ENCODE measurements at places on chromosomes 16 and 17.

DNA sequence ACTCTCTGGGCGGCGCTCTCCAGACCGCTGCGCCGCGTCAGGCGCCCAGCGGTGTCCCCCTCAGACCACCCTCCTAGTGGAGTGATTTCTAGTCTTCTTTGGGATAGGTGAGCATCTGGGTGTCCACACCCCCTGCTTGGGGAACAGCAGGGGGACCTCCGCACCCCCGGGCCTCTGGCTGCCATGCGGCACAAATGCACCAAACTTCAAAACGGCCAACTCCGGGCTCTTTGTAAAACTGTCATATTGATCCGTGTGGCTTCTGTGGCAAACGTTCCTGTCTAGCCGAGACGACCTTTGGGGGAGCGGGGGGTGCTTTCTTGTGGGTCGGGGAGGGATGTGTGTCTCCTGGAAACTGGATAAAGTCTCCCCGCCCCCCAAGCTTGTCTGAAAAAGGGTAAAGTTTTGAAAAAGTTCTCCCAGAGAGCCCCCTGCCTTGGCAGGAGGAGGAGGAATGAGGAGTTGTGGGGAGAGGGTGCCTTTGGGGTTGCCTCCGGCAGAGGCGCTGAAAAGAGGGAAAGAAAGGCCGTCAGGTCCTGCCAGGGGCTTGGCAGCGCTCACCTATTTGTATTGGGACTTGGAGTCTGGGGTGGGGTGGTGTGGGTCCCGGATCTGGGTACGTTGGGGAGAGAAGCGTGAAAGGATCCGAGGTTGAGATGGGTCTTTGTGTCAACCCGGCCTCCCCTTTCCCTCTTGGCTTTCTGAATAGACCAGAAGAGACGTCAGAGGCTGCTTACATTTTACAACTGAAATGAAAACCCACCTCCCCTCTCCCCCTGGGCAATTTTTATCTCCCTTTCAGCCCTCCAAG lies 2.2 kb upstream of the CHD3 start:
- peak; percentile 70 for DNase-seq

DNA sequence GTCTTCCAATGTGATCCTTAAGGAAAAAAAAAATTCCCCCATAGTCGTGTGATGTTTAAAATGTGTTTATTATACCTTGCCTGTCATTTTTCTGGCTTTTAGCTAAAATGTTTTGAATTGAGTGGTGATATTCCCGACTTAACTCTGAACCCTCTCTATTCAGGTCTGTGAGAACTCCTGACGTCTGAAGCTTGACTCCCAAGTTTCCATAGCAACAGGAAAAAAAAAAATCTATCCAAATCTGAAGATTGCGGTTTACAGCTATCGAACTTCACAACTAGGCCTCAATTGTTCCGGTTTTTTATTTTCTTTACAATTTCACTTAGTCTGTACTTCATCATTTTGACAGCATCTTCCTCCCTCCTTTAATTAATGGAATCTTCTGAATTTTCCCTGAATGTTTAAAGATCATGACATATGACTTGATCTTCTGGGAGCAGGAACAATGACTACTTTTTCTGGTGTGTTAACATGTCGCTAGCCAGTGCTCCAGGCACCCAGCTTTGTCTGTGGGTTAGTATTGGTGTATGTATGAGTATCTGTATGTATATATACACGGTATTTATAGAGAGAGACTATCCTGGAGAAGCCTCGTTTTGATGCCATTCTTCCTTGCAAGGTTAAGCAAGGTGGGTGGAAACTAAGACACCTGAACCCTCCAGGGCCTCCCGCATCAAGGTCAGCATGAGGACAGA lies 12.8 kb upstream of the HSBP1 start:
- no peak for DNase-seq

DNA sequence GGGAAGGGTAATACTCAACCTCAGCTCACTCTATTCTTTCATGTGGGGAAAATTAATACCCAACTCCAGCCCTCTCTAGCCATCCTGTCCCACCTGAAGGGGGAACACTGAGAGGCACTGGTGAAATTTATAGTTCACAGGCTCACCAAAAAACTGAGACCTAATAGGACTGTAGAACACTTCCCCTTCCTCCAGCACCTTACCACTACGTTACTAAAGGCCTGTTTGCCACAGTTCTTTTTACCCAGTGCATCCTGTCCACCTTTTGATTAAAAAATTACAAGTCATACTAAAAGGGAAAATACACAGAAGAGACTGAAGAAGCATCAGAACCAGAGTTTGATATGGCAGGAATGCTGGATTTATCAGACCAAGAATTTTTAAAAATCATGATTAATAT lies 26.0 kb downstream of the DHRS7B start:
- no peak for DNase-seq

DNA sequence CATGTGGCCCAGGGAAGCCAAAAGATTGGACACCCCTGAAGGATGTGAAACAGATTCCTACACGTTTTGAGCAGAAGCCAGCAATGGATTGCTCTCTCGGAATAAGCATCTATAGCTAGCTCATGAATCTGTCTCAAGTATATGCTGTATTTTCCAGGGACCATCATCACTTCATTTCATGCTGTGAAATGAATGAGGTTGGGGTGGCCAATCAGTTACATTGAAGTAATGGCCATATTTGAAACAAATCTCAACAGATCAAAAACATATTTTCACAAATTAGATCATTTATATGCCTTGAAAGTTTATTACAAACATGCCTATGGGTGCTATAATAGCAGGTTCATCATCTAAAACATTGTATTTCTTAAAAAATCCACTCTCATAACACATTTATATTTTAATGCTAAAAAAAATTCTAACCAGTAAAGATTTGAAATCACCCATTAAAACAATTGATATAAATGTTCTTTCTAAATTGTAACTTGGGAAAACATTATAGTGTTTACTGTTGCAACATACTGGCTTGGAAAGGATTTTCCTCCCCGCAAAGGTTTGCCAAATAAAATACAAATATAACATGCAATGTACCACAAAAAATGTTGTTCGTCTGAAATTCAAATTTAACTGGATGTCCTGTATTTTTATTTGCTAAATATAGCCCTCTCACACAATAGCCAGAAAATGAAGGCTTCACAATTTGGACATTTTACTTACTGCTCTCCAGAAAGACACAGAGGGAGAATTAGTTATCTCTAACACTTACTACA lies 743.6 kb downstream of the KCNJ2 start:
- no peak for DNase-seq

GRCh38 chr17:7383742-7384488 lies 3.0 kb downstream of the TNK1 start:
- peak; percentile 61 for DNase-seq

GRCh38 chr17:36136439-36136838 lies 32.8 kb downstream of the CCL4 start:
- no peak for DNase-seq

DNA sequence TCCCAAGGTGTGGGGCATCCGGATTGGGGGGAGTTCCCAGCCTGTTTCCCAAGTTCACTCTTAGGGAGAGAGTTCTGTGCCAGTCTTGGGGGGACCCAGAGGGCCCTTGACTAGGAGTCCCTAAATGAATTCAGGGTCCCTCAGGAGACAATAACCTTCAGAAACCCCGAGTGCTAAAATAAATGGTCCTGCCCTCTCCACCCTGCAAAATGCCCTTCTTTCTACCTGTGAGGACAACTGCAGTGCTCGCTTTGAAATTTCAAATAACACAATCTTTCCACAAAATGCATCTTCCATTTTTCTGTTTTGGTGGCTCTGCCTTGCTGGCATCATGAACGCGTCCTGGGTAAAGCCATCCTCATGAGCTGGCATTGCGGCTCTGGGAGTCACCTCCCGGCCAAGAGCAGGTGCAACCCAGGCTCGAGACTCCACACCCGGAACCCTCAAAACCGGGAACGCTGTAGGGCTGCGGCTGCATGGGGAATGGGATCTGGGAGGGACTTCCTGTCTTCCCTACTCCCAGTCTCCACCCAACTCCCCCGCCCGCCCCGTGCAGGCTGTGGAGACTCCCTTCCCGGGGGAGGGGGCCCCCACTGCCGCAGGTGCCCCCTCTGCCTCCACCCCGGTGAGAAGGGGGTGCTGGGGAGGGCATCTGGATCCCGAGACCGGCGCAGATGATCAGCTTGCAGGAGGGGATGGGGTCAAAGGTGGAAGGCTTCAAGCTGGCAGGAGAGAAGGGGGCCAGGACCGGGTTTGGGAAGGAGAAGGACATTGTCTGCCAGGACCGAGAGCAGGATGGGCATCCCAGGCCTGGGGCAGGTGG lies at the start of gene ZNF205:
TSS of gene ZNF205 (plus strand) at position 529 of the 823 bp plus-strand sequence. CDS start 845 bp downstream, outside the sequence.
- DNase-seq, result peak; percentile 83

GRCh38 chr16:23222929-23223328 lies 40.4 kb downstream of the SCNN1G start:
- DNase-seq, result no peak

- DNase-seq, result no peak
These were observed 19.1 kb upstream of the CACNG1 start for GRCh38 chr17:67025216-67025792.

DNA sequence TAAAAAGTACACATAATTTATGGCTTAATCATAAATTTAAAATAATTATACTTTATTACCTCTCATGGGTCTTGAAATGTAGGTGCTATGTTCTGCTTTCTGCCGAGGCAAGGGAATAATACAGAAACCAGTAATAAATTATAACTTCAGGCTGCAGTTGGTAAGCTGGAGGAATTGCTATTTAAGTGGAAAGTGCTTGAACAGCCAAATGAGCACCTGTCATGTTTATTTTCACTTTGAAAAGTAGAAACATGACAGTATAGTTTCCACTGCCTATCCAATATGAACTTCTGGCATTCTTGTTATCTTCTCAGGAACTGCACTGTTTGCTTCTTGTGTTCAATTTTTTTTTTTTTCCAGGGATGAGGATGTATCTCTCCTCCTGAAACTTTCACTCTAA lies 146.0 kb downstream of the FTO start:
- no peak for DNase-seq

DNA sequence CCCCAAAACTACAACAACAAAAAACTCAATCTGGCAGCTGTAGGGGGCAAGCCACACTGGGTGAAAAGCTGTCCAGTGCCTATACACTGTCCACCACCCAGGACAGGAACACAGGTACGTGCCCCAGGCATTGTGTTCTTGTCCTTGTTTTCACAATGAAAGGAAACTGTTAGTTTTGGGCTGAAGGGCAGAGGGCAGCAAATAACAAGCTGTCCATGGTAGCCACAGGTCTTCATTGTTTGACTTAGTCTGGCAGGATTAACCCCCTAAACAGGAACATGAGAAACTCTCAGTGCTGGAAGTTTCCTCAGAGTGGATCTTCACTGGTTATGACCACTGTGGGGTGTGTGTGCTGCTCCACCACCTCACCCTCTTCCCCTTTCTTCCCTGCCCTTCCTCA lies 224.6 kb upstream of the N4BP1 start:
- DNase-seq, result no peak

- no peak for DNase-seq
These were observed 323.3 kb downstream of the BCAS3 start for GRCh38 chr17:61000911-61001310.

- DNase-seq, result no peak
These were observed 45.9 kb upstream of the CLEC19A start for GRCh38 chr16:19239511-19240155.

GRCh38 chr16:69555437-69555836 lies 10.3 kb upstream of the NFAT5 start:
- no peak for DNase-seq

- no peak for DNase-seq
These were observed 32.4 kb downstream of the SMARCE1 start for GRCh38 chr17:40615068-40615840.

DNA sequence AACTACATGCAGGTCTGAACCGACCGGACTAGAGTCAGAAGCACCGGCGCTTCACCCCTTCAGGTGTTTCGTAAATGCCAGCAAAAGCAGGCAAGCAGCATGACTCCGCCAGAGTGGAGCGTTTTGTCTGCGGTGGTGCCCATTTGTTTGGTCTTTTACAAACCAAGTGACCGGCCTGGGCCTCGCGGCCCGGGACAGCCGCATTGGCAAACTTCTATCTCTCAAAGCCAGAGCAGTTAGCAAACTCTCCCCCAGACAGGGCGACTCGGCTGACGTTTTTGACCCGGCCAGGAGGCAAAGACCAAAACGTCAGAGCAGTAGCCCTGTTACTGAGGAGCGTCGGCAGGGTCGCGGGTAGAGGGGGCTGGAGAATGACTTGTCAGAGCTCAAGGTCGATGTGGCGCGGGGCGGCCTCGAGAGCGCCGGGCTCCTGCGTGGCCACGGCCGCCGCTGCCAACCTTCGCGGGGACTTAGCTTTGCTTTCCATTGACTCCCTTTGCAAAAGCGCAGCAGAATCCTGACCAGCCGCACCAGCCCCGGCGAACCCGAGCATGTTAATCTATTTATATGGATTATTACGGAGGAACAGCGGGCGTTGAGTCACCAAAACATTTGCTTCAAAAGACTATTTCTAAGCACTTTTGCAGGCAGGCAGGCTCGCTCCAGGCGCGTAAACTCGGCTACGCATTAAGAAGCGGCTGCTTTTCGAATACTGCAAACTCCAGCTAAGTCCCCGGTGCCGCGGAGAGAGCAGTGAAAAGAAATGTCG lies 763 bp upstream of the SOX9 start:
- no peak for DNase-seq

DNA sequence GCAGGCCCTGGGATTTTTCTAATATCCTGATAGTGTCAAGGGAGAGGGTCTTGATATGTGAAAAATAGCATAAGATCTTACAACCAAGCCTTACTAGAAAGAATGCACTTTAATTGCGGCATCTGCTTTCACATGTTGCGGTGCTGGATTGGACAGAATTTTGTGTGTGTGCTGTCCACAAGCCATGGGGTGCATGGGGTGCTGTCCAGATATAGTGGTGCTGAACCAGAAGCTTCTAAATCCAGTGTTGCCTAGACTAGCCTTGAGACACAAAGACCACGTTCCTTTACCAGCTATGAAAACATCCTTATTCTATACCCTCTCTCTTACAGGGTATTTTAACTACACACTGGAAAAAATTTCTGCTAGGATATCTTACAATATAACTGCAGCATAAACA lies 244.0 kb downstream of the TMEM114 start:
- DNase-seq, result peak; percentile 30

- no peak for DNase-seq
These were observed 791 bp upstream of the ZNF629 start for GRCh38 chr16:30787613-30788378.

- peak; percentile 10 for DNase-seq
These were observed 46.6 kb downstream of the MPRIP start for GRCh38 chr17:17088541-17089525.

DNA sequence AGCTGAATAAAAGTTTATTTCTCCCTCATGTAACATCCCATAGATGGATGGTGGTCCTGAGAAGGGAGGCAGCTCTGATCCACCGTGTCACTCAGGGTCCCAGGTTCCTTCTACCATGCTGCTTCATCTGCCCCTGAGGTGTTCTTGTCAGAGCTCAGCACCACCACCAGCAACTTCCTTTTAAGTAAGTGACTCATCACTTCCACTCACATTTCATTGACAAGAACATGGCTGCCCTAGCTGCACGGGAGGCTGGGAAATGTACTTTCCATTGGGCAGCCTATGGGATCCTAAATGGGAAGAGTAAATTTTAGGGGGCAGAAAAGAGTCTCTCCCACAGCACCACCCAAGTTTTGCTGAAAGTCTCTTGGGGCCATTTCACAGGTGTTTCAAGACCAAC lies 134.7 kb downstream of the USP31 start:
- no peak for DNase-seq

Data from left hindlimb (tissue), 1 donor.